Activated CD8-positive, alpha-beta memory T cell treated with anti-CD3 and anti-CD28 coated beads, Interleukin-2, amount 50 U/mL, for 48 hours (primary cell): ENCODE measurements at places on chromosomes 5 and 9.

DNA sequence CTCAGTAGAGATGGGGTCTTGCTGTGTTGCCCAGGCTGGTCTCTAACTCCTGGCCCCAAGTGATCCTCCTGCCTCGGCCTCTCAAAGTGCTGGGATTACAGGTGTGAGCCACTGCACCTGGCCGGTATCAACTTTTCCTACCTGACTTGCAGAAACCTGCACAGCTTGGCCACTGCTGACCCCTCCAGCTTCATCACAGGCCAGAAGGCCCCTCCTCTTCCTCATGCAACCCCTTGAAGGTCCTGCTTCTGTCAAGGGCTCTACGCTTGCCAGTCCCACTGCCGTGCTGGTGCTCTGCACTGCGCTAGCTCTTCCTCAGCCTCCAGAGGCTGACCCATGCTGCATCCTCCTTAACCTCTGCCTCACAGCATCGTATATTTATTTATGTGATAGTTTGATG lies 32.5 kb upstream of the RNU6ATAC start:
- DNase-seq: no peak

GRCh38 chr5:118208031-118208453 lies 780.3 kb downstream of the DTWD2 start:
- DNase-seq: no peak

DNA sequence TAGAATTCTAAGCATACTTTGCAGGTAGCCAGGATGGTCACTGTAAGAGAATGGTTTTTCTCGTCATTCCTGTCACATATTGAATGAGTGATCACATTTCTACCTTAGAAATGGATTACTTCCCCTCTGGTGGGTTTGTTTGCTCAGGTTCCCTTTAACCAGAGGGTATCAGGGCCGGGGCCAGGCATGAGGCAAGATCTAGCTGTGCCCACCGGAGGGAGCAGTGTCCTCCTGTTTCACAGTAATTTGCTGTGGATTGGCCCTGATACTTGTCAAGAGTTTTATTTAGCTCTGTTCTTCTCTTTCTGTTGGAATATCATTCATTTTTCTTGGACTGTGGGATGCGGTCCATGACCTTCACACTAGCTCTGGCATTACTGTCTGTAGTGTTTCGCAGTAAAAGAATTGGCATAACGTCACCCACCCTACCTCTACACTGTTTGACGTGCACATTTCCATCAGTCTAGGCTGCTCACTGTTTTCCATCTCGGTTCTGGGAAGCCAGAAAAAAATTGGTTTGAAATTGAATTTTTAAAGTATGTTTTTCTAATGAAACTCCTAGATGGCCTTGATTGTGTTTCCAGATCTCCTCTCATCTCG lies 42.4 kb upstream of the ZBED3 start:
- DNase-seq: no peak

- no peak for DNase-seq
Observed at GRCh38 chr5:157550663-157551062, 24.9 kb downstream of the ADAM19 start.

- no peak for DNase-seq
Observed at GRCh38 chr5:11268891-11269290, 507.9 kb upstream of the DAP start.

- no peak for DNase-seq
Observed at GRCh38 chr9:136661641-136662325, 933 bp upstream of the EGFL7 start.

GRCh38 chr9:104836767-104837166 lies 72.8 kb downstream of the NIPSNAP3B start:
- DNase-seq: no peak

DNA sequence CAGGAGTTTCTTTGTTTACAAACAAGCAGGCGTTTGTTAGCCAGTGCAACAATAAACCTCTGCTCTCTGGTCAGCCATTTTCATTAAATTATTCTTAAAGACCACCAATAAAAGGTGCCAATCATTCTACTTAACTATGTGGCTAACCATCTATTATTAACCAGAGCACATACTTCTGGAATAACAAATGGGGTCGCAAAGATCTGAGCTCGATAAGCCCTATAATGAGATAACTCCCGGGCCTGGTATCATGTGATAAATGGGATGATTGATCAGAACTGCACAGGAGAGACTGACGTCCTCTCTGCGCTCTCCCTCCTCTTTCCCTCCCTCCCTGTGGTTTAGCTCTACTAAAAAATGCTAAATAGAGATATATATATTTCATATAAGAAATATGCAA lies 488.2 kb downstream of the NTRK2 start:
- no peak for DNase-seq

DNA sequence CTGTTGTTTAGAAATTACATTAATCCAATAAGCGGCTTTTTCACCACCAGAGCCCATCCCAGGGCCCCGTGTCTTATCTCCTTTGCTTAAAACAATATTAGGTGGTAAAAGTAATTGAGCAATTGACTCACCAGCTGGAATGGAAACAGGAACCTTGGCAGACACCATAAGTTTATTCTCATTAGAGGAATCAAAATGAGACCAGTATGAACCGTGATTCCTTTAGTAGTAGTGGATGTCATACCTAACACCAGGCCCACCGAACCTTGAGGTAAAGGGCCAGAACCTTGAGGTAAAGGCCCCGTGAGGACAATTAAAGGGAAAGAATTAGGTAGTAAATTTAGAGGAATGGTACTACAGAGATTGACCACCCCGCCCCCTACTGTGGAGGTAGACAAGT lies 16.5 kb downstream of the HSDL2 start:
- no peak for DNase-seq

GRCh38 chr5:80686757-80687156 lies 32.0 kb upstream of the DHFR start:
- DNase-seq: no peak

DNA sequence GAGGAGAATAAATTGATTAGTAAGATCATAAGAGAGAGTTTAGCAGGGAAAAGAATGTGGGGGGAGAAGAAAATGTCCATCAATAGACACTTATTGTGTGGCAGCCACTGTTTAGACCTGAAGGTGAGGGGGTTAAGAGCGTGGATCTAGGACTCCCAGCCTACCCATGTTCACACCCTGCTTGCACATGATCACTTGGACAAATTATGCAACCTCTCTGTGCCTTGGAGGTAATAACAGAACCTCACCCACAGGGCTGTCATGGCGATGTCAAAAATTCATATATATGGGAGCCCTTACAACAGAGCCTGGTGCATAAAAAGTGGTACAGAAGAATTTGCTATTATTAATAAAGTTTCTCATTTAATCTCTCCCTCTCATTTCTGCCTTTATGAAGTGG lies 86.0 kb upstream of the EQTN start:
- DNase-seq: no peak

DNA sequence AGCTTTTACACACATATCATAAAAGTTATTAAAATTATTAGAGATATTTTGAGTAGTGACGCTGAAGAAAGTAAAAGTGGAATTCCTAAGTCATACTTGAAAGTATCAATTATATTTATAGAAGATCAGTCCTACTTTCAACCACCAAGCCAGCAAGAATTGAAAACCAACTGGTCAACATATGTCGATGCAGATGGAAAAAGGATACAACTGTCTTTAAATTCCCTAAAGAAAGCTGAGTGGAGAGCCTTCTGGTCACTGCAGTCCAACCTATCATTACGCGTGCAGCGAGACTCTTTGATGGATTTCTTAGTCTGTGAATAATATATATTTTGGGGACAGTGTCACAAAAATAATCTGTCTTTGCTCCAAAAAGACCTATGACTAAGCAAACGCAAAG lies 15.3 kb downstream of the MEF2C start:
- DNase-seq: no peak

DNA sequence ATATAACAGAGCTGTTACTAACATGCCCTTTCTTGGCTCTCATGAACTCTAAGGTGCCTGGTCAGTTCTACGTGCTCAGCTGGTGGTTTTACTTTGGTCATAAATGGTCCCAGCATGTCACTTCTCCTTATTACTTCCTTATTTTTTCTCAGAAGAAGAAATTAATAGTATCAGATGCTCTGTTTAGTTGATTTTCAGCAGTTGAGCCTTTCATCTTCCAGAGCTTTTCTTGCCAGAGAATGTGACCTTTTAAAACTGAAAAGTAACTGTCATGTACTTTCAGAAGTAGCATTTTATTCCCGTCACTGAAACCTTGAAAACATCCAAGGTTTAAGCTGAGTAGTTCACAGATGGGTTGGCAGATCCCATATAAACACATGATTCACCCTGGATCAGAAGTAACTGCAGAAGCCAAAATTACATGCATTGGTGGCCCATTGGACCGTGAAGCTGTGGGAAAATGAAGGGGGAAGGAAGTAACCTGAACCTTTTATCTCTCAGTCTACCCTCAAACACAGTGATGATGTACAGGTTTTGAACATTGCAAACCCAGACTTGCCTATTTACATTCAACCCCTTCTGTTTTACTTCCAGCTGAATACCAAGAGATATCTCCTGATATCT lies 50.5 kb downstream of the HACD4 start:
- DNase-seq: no peak

- no peak for DNase-seq
Observed at GRCh38 chr9:113548221-113549041, 84.9 kb downstream of the RGS3 start.

GRCh38 chr5:58327289-58327688 lies 132.6 kb downstream of the PLK2 start:
- DNase-seq: no peak

DNA sequence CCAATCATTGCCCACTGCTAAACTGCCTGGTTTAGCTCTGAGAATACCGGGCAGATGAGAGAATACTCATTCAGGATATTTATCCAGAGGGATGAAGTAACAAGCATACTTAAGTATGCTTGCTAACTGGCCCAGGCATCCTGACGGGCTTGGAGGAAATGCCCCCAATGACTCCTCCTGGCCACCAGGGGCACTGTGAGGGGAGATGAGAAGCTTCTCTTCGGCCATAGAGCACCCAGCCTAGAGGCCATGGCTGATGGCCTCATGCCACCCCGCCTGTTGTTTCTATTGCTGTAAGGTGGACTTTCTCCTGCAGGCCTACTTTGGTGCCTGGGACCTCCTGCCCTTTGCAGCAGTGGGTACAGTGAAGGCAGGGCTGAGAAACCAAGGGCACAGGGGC lies 134.5 kb upstream of the FSTL4 start:
- peak; percentile 60 for DNase-seq

DNA sequence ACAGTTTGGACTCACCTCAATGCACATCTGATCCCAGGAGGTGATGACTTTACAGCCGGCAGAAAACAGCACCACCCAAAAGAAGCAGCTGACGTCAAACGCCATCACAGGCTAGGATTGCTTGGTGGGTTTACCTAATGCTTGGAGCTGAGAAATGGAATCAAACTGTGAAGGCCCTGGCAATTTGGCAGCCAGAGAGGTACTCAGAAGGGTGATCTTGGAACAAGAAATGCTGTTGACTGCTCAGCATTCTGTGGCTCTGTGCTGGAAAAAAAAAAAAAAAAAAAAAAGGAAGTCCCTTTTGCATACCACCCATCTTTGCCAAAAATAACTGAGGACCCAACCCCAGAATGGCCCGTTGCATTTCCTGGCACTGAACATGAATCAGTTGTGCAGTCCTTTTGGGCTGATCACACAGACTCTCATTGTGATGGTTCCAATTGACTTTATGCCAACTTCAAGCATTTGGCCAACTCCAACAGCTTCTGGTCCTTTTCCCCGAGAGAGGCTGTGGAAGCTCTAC lies at the start of gene CD180:
Gene CD180, minus strand, starts transcription at position 263 of the 523 bp plus-strand sequence. Its CDS starts 158 bp downstream, at position 105.
- DNase-seq: no peak

GRCh38 chr5:161340012-161340411 lies 206.5 kb downstream of the GABRB2 start:
- no peak for DNase-seq

- DNase-seq: no peak
Observed at GRCh38 chr5:127739807-127740384, 36.7 kb downstream of the CCDC192 start.

DNA sequence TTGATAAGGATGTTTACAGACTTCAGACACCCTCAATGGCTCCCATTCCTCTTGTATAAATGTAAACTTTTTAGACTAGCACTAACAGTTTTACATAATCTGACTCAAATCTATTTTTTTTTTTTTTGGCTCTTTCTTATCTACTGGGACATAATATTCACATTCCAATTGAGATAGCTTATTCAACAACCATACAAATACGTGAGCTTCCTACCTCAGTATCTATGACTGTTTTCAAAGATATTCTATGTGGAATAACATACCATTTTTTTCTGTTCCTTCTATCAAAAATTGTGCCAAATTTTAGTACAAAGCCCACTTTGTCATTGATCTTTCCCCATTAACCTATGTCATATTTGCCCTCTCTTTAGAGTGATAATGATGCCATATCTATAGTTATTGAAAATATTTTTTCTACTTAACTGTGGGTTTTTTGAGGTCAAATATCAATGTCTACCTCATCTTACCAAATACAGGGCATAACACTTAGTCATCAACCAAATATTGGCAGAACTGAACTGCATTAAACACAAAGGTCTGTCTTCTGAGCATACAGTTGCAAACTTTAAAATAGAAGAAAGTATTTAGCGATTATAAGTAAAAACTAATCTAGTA lies 482.6 kb downstream of the PTPRD start:
- DNase-seq: no peak

DNA sequence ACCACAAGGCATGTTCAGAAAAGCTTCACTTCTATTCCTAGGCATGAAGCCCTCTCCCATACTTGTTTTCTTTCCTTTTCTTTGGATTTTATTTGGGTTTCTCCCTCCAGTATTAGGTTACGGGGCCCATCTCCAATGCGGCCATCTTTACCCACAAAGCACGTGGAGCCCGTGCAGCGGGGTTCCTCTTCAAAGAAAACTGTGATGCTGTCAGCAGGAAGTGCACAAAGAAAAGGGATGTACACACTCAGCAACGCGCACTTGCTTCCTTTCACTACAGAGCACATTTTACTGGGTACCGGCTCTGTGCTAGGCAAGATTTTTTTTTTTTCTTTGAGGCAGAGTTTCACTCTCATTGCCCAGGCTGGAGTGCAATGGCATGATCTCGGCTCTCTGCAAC lies 106.6 kb downstream of the COL23A1 start:
- DNase-seq: peak; percentile 57

GRCh38 chr9:94967482-94967881 lies 241.0 kb downstream of the AOPEP start:
- DNase-seq: no peak

DNA sequence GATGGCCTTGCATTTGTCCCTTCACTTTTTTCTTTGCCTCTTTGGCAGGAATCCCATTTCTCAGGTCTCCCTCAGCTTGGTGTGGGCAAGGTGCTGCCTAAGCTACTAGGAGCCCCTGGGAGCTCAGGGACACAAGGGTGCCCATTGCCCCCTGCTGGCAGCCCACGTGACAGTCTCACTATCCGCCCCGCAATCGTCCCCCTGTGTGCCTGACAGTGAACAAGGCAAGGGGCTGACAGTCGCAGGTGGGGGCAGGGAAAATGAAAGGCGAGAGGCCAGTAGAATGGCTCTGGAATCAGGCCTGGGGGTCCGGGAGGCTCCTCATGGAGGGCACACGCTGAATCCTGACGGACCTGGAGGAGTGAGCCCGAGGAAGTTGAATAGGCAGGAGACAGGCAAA lies 2.0 kb upstream of the PCDH12 start:
- DNase-seq: peak; percentile 68

GRCh38 chr9:129558551-129559505 lies 62.1 kb downstream of the C9orf50 start:
- no peak for DNase-seq
